ENCODE measurements at places on chromosomes 16 and 17.

DNA sequence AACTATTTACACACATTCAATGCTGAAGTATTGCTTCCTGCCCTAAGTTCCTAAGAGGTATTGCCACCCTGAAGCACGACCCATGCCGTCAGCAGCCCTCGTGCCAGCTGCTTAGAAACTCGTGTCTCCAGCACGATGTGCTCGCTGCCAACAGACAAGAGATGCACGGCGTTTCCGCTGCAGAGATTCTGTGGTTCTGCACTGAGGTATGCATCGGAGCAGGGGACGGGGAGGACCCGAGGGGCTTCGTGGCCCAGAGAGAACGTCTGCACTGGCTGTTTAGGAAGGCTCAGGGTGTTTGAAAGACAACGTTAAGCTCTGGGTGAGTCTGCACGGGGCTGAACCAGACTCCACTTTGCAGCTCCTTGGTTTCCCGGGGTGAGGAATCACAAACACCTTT, 82.7 kb upstream of the CREBBP start:
- no peak for DNase-seq

- no peak for DNase-seq
Measured at GRCh38 chr17:73280191-73280590, 18.5 kb upstream of the CPSF4L start.

DNA sequence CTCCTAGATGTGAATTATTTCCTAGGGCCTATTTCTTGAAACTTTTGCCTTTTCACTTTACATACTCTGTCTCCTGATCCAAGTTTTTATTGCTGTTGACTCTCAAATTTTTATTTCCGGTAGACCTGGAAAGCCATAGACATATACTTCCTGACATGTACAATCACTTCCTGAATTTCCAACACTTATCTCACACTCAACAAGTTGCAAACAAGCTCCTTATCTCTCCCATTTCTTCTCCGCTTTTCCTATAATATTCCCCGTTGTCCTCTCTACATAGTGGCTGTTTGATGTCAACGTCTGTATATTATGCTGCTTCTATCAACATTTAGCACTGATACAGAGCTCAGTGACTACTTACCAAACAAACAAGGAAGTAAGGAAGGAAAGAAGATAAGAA, 59.3 kb downstream of the IKZF3 start:
- no peak for DNase-seq

- no peak for DNase-seq
Measured at GRCh38 chr16:58499092-58499511, 841 bp upstream of the NDRG4 start.

DNA sequence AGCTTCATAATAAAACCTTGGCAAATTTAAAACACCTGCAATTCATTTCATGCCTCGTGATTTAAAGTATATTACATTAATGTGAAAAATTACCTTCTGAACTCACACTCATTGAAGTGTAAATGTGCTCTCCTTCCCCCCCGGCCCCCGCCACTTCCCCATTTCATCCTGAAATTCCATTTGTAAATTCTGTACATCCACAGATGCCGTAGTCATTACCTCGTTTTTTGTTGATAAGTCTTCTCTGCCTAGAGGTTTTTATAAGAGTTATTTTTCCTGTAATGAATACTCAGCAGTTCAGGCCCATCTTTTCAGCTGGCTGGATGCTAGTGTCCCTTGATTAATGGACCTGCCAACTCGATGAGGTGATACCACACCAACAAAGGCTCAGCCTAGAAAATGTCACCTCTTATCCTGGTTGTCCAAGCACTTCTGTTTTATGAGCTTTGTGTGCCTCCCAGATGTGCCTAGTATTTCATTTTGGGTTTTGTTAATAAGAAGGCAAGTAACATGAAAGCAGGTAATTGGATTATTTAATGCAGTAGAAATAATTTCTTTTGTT, 64.8 kb upstream of the KIFC3 start:
- no peak for DNase-seq

- no peak for DNase-seq
Measured at GRCh38 chr16:87201790-87202189, 115.4 kb downstream of the C16orf95 start.

DNA sequence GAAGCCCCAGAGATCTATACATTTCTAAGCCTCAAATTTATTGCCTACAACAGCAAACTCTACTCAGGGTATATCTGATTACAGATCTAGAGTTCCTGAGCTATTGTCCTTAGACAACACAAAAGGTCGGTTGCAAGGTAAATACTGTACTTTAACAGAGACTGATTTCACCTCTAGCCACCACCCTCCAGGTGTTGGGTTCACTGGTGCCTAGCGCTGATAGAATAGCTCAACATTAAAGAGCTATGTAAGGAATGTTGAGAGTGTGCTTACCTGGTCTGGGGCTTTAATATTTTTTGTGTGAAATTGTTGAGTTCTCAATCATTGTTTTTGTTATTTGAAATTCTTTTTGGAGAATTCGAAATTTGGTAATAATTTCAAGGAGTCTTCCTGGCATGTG, 277.0 kb upstream of the PSMD7 start:
- DNase-seq = no peak

- no peak for DNase-seq
Measured at GRCh38 chr17:76820039-76820438, 48.2 kb upstream of the MGAT5B start.

DNA sequence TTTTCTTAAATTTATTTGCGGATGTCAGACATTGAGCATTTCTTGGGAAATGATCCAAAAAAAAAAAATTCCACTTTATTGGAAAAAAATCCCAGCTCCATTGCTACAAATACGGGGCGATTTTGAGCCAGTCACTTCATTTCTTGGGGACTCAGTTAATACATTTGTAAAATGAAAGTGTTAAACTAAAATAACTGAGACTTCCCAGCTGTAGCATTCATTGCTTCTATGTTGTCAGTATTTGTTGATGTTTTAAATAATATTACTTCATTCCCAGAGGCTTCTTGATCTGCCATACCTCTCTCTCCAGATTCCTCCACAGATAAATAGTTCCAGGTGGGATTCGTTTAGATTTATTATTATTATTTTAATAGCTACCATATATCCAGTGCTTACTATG, 77.1 kb upstream of the HS3ST3A1 start:
- DNase-seq = no peak

GRCh38 chr17:17021194-17021863, 20.9 kb upstream of the MPRIP start:
- no peak for DNase-seq

DNA sequence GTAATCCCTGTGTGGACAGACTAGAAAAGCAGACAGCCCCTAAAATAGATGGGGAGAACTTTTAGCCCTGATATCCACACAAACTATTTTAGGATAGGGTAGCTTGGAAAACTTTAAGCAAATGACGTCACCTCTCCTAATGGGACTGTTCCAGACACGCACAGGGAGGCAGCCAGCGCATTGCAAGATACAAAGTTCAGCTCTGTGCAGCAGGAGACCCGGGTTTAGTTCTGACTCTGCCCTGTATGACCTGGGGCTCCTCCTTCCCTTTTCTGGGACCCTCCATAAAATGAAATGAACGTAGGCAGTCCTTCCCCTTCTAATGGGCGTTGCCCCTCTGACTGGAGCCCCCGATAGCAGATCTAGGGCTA, 6.3 kb downstream of the ZNF689 start:
- no peak for DNase-seq

- DNase-seq = no peak
Measured at GRCh38 chr17:72886622-72887021, 205.9 kb downstream of the SLC39A11 start.

- no peak for DNase-seq
Measured at GRCh38 chr17:28379814-28380801, 8.6 kb downstream of the SARM1 start.

DNA sequence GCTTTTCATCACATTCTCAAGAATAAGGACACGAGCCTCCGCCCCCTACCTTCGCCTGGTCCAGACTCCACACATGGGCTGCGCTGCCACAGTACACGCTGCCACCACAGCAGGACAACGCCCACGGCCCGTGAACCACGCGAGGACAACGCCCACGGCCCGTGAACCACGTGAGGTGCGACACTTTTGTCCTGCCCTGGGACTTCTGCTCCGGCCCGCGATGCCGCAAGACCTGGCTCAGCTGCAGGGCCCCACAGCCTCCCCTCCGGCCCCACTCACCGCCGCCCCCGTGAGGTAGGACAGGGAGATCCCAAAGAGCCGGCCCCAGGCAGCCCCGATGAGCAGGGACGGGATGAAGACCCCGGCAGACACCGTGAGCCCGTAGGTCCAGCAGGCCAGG, 5.9 kb upstream of the CCDC154 start:
- DNase-seq = no peak

- DNase-seq = no peak
Measured at GRCh38 chr17:607361-608147, 107.1 kb downstream of the VPS53 start.

- DNase-seq = no peak
Measured at GRCh38 chr17:33113991-33114370, 122.3 kb downstream of the SPACA3 start.

- DNase-seq = no peak
Measured at GRCh38 chr16:57991551-57992059, 8.9 kb downstream of the ZNF319 start.

DNA sequence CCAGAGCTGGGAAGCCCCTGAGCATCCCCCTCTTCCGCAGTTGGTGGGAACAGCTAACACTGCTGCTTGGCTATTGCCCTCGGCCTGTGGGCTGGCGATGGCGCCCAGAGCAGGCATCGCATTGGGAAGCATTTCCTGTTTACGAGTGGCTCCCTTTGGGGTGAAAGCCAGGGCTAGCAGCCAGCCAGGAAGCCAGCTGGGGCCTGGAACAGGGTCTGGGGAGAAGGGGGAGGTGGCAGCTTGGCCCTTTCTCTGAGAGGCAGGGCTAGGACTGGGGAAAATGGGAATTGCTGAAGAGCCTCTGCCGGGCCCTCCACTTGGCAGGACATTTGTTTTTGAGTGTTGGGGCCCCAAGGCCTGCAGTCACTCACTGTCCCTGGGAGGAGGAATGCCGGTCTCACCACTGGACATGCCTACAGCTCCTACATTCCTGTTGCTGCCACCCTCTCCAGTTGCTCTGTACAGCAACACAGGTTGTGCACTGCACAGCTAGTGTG, 2.4 kb upstream of the MTSS2 start:
- no peak for DNase-seq

GRCh38 chr17:7056386-7056785, 12.5 kb upstream of the SLC16A11 start:
- DNase-seq = no peak

DNA sequence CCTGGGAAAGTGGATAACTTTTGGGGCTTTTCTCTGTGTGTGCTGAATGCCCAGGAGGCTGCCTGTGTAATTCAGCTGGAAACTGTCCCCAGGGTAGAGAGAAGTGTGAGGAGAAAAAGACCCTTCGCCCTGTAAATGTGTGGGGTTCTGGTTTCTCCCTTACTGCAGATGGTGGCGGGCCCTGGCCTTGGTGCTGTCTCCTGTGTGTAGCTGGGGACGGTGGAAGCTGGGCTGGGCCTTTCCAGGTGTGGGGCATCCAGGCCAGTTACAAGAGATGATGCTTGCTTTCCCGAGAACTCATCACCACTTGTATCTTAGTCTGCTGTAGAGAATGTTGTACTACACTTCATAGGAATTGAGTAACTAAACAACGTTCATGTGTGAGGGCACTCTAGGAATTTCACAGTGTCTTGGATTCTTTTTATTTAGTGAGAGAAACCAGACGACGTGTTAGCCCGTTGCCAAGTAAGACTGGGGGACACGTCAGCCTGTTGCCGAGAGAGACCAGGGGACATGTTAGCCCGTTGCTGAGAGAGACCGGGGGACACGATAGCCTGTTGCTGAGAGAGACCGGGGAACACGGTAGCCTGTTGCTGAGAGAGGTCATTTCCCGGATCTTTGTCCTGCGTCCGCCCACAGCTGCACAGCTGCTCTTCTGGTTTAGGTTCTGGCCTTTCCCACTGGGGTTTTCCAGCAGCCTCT, 43.1 kb downstream of the TBCD start:
- DNase-seq = no peak

GRCh38 chr16:67430977-67431774, at the start of gene HSD11B2:
Gene HSD11B2, plus strand, starts transcription at chr16:67431121. Its CDS starts 128 bp downstream, at chr16:67431249.
- no peak for DNase-seq

GRCh38 chr17:75876938-75877751, 1.2 kb downstream of the TRIM47 start:
- no peak for DNase-seq

GRCh38 chr16:15643946-15644250, 944 bp upstream of the MARF1 start:
- no peak for DNase-seq

- no peak for DNase-seq
Measured at GRCh38 chr17:225551-225950, 44.1 kb upstream of the DOC2B start.

GRCh38 chr17:44348234-44348987, 3.3 kb downstream of the GRN start:
- no peak for DNase-seq

DNA sequence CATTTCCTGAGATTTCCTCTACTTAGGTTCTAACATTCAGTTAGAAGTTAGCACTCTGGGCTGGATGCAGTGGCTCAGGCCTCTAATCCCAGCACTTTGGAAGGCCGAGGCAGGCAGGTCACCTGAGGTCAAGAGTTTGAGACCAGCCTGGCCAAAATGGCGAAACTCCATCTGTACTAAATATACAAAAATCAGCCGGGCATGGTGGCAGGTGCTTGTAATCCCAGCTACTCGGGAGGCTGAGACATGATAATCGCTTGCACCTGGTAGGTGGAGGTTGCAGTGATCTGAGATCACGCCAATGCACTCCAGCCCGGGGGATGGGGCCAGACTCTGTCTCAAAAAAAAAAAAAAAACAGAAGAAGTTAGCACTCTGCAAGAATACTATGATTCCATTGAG, 1430.9 kb downstream of the CDH11 start:
- no peak for DNase-seq

DNA sequence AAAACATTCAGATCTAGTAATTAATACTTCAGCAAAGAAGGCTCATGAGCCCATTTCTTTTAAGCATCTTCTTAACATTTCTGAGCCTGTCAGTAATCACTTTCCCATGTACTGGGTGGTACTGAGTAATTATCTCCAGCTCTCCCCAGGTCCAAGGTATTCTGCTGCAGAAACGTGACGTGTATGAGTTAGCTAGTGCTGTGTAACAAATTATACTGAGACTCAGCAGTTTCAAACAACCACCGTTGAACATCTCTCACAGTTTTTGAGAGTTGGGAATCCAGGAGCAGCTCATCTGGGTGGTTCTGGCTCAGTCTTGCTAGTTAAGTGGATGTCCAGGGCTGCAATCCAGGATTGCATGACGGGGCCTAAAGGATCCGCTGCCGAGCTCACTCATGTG, 25.2 kb downstream of the C16orf95 start:
- DNase-seq = no peak

DNA sequence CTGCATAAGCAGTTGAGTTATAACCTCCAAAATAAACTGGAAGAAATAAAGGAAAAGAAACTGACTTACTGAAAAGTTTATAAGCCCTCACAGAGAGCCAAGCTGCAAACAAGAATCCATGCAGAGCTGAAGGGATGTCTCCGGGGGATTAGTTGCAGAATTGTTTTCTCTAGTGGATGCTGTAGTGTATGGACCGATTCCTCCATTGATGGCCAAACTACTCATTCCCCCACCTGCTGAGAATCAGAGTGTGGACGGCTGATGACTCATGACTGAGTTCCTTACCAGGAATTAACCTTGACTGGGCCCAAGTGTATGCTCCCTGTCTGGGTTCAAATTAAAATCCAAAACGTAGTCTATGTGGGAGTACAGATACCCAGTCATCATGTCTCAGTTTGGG, 93.9 kb upstream of the CDH8 start:
- DNase-seq = no peak

GRCh38 chr17:18044609-18045008, 5.4 kb downstream of the GID4 start:
- no peak for DNase-seq

- no peak for DNase-seq
Measured at GRCh38 chr16:83002351-83003334, 375.9 kb downstream of the CDH13 start.

- DNase-seq = no peak
Measured at GRCh38 chr17:14921936-14922335, 343.2 kb downstream of the PMP22 start.

Measured in stimulated activated CD8-positive, alpha-beta memory T cell treated with anti-CD3 and anti-CD28 coated beads, Interleukin-4, amount 100 ng/mL, for 4 hours (primary cell).